ENCODE measurements at places on chromosomes 1 and 21. TPM values are rescaled to one million over a fixed set of nuclear protein-coding genes. Genes with fewer than 3 reads are reported as not detected.

Gene TMEM82
- not detected for total RNA-seq

Gene SLC30A10
- total RNA-seq = not detected

Gene VHLL
- not detected for total RNA-seq

Gene PLPPR5
- under 0.01 TPM for total RNA-seq

Gene CENPS
- total RNA-seq = 18.7 TPM

Gene OR14A2
- total RNA-seq = not detected

Gene ANGPTL1
- total RNA-seq = 0.34 TPM

Gene OR2T35
- total RNA-seq = not detected

Gene TMOD4
- 0.45 TPM for total RNA-seq

Gene KRTAP13-2
- total RNA-seq = not detected

Gene SLC45A1
- total RNA-seq = 3.0 TPM

Gene AJAP1
- 0.15 TPM for total RNA-seq

Gene NDUFS5
- total RNA-seq = 631 TPM

Gene PTGS2
- total RNA-seq = 0.17 TPM

Gene TADA1
- 12.3 TPM for total RNA-seq

Gene DIO1
- not detected for total RNA-seq

Gene COA6
- 22.9 TPM for total RNA-seq

Gene OR2T29
- total RNA-seq = not detected

Gene OLFML2B
- total RNA-seq = 3.0 TPM

Gene SPATA1
- not detected for total RNA-seq

Gene PMVK
- 11.4 TPM for total RNA-seq

Gene HORMAD1
- not detected for total RNA-seq

Gene CFHR4
- total RNA-seq = not detected

Gene PPFIA4
- 0.89 TPM for total RNA-seq

Gene SHC1
- 192 TPM for total RNA-seq

Gene ANKRD34A
- 0.59 TPM for total RNA-seq

Gene SPRR2G
- not detected for total RNA-seq

Gene BTBD19
- total RNA-seq = 1.8 TPM

Gene CHAF1B
- total RNA-seq = 12.5 TPM

Gene MRPS14
- total RNA-seq = 16.3 TPM

Gene ANGPTL7
- total RNA-seq = not detected

Gene SRSF10
- total RNA-seq = 86.8 TPM

Gene LCE3D
- not detected for total RNA-seq

Gene FAM78B
- total RNA-seq = 0.17 TPM

Gene MINDY1
- total RNA-seq = 9.8 TPM

Gene PRDM16
- 0.45 TPM for total RNA-seq

Gene AGBL4
- total RNA-seq = 0.15 TPM

Gene KDF1
- total RNA-seq = 1.3 TPM

Gene AMY2B
- total RNA-seq = 1.6 TPM

Gene AK5
- 26.3 TPM for total RNA-seq

Gene LINGO4
- total RNA-seq = not detected

Gene CR1L
- total RNA-seq = not detected
